ENCODE measurements at places on chromosomes 3 and 15.
A peak's percentile ranks its signal among the peaks of the same experiment; 100 is the strongest.

DNA sequence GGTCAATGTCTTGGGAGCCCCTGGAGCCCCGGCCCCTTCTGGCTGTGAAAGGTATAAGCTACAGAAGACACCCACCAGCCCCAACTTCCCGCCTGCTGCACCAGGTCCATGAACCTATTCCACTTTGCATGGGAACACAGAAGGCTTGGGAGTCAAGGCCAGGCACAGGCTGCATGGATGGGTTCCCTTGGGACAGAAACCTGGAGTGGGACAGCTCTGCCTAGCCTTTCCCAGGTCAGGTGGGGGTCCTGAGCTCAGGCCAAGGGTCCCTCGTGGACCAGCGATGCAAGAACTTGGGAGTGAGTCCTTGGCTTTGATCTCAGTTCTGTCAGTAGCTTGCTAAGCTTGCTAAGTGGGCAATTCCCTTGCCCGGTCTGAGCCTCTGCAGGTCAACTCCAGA lies 25.0 kb downstream of the TKT start:
- no peak for DNase-seq

DNA sequence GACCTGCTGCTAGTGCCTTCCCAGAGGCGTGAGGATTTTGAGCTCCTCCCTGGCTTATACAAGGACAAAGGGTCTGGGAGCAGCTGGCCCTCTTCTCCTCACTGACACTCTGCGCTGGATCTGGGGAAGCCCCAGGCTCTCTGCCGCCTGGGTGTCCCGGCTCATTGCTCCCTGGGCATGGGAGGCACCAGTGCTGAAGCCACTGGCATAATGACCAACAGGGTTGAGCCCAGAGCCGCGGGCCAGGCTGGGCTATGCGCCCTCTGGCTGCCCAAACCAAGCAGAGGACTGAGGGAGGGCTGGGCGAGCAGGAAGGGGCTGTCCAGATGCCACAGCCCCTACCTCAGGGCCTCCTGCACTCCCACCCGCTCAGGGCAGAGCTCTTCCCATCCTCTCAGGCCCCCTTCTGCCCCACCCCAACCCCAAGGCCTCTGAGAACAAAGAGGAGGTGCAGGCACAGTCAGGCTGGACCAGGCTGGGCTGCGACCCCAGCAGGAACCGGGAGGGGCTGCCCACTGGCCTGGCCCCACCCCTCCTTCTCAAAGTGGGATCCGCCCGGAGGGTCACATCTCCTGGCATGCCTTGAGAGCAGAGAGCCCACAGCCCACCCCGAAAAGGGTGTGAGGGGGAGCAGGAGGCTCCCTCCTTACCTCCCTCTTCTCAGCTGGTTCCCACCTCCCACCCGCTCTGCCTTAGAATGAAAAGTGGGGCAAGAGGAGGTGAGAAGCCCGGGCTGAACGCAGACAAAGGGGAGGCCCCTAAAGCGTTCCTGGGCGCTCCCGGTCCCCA lies 1.6 kb downstream of the LINGO1 start:
- no peak for DNase-seq

DNA sequence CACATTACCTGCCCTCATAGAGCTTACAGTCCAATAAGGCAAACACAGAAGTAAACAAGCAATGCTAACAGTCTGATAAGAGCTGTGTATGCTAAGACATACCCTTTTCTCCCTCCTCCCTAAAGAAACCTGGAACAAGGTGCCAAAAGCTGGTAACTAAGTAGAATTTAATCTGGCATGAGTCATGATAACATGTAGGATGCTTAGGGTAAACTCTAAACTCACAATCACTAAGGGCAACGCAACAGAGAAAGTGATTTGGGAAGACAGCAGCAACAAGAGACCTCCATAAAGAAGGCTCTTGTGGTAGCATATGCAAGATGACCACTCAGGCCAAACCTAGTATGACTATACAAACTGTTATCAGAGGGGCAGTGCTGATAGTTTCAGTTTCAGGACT lies 55.5 kb downstream of the MYO1E start:
- DNase-seq, result no peak

GRCh38 chr15:41411031-41411430 lies 5.9 kb upstream of the RTF1 start:
- DNase-seq, result no peak

- no peak for DNase-seq
Observed at GRCh38 chr3:10725067-10725466, 91.0 kb upstream of the SLC6A11 start.

- peak; percentile 42 for DNase-seq
Observed at GRCh38 chr3:63896332-63897030, 15.7 kb downstream of the SCAANT1 start.

- DNase-seq, result peak; percentile 63
Observed at GRCh38 chr3:9778143-9779074, 8.7 kb upstream of the CAMK1 start.

GRCh38 chr3:134300520-134300919 lies 49.9 kb upstream of the RYK start:
- DNase-seq, result no peak

GRCh38 chr15:92665100-92665555 lies 9.6 kb upstream of the FAM174B start:
- DNase-seq, result peak; percentile 89

- DNase-seq, result peak; percentile 91
Observed at GRCh38 chr15:98505611-98506031, 142.7 kb upstream of the IGF1R start.

DNA sequence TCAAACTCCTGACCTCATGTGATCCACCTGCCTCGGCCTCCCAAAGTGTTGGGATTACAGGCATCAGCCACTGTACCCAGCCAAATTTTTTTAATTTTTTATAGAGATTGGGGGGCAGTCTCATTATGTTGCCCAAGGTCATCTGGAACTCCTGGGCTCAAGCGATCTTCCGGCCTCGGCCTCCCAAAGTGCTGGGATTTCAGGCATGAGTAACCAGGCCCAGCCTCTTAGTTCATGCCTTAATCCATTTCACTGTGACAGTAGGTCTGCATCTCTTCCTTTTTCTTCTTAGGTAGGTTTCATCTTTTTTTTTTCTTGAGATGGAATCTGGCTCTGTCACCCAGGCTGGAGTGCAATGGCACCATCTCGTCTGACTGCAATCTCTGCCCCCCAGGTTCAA lies 37.3 kb upstream of the PPP4R2 start:
- no peak for DNase-seq

DNA sequence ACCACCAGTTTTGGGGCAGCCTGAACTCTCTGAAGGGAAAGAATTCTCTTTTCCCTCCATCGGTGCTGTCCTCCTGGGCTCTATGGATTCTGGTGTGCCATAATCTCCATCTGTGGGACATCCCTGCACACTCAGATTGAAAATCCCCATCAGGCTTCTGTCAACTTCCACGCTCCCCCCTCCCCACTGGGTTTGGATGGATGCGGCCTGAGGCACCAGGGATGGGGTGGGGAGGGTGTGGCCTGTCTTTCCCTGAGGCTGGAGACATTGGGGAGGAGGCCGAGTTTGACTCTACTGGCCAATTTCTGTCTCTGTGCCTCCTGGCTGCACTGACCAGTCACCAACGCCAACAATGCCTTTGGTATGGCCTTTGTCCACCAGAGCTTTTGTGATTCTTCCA lies 16.3 kb upstream of the FBLN2 start:
- no peak for DNase-seq

GRCh38 chr3:50263478-50264382 lies 5.2 kb upstream of the SEMA3B start:
- no peak for DNase-seq

- no peak for DNase-seq
Observed at GRCh38 chr15:92395098-92395635, 1.5 kb downstream of the ST8SIA2 start.

- no peak for DNase-seq
Observed at GRCh38 chr3:73186741-73187140, 125.3 kb downstream of the EBLN2 start.

DNA sequence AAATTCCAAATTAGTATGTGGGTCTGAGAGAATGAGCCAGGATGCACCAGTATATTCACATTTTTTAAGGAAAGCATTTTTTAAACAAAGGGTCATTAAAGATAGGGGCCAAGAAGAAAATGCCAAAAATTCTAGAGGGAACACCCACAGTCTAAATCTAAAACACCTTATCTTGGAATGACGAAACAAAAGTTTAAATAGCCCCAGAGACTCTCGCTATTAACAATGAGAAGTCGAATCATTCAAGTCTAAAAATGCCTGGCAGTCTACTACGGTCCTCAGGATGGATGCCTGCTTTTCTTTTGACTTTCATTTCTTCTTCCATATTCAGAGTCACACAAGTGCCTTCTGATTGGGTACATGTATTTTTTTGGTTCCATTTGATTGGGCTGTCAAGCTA lies 66.3 kb downstream of the SSUH2 start:
- DNase-seq, result no peak

- DNase-seq, result no peak
Observed at GRCh38 chr3:154973851-154974250, 106.3 kb upstream of the MME start.

GRCh38 chr15:29637555-29637954 lies 184.7 kb downstream of the TJP1 start:
- DNase-seq, result no peak

DNA sequence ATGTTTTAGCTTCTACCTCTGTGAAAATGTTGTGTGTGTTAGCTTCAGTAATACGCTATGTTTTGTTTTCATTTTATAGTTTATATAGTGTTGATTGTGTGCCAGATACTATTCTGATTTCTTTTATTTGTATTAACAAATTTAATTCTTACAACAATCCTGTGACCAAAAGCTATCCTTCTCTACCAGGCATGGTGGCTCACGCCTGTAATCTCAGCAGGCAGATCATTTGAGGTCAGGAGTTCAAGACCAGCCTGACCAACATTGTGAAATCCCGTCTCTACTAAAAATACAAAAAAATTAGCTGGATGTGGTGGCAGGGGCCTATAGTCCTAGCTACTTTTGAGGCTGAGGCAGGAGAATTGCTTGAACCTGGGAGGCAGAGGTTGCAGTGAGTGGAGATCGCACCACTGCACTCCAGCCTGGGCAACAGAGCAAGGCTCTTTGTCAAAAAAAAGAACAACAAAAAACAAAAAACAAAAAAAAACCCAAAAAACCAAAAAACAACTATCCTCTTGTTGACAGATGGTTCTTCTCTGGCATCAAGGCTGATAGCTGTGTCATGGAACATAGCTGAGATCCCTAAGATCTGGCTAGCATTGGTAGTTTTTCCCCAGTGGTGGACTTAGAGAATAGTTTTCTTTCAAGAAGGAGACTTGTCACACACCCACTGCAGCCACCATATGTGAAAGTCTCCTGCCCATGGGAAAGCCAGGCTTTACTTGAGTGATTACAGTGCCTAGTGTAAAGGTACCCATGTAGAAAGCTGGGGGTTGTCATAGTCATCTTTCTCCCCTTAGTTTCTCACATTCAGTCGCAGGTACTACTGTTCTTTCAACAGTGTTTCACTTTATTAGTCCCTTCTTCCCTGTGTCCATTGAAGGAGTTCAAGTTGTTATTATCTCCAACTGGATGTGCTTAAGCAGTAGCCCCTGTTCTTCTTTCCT lies 116.5 kb downstream of the UBE2E2 start:
- no peak for DNase-seq

DNA sequence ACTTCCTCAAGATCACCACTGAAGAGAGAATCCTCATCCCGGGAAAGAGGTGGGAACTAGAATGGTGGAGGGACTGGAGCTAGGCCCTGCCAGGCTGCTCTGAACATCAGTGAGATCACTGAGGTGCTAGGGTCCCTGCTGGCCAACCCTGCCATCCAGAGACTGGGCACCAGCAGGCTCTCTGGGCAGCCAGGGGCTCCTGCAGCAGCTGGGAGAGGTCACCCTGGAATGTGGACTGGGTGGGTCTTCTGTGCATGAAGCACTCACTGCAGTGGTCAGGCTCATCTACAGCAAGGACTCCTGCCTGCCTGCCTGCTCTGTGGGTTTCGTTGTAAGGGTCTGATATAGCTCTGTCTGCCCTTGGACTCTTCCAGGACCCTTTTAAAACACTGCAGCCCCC lies 24.9 kb downstream of the ALS2CL start:
- DNase-seq, result no peak

DNA sequence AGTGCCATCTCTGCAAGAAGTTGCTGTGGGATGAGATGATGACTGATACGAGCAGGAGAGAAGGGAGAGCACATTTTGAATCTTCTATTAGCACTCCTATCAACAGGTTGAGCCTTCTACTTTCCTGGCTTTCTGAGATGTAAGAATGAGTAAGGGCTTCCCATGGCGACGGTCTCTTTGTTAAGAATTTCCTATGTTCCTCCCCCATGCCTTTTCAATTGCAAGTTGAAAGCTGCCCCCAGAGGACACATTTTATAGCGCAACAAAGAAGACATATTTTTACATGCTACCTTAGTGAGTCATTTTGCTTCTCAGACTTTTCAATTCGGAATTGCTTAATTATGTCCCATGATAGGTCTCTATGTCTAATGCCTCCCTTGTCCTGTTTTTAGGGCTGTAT lies 71.3 kb upstream of the LRTM1 start:
- DNase-seq, result peak; percentile 80

DNA sequence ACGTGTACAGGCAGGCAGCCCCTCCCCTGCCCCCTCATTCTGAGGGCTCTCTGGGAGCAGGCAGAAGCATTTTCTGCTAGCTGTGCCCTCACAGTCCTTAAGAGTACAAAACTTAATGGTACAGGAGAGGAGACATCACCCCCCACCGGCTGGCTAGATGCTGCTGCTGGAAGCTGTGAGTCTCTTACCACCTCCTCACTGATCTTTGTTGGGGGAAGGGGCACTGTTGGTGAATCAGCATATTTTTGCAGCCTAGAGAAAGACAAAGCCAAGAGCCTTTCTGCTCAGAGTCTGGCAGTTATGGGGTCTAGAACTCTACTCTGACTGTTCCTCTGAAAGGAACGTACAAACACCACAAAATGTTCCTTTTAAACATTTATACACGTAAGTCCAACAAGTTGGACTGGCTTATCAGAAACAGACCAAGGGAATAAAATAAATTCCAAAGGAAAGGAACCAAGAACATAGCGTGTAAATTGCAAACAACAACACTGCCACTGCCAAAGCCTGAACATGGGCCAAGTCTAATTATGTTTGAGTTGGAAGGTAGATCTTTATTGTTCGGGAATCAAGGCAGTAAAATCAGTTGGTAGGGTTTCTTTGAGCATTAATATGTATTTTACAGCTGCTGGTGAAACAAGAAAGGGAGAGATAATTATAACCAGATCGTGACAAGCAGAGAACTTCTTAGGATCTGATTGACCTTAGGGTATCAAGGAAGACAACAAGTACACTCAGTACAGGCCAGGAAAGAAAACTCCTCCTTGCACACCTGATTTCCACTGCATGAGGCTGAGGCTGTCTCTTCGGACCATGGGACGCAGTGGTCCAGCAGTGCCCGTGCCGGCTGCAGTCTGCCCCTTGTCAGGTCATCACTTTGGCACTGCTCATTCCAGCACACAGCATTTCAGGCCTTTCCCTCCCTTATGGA lies 27.4 kb downstream of the CLK3 start:
- DNase-seq, result peak; percentile 37

DNA sequence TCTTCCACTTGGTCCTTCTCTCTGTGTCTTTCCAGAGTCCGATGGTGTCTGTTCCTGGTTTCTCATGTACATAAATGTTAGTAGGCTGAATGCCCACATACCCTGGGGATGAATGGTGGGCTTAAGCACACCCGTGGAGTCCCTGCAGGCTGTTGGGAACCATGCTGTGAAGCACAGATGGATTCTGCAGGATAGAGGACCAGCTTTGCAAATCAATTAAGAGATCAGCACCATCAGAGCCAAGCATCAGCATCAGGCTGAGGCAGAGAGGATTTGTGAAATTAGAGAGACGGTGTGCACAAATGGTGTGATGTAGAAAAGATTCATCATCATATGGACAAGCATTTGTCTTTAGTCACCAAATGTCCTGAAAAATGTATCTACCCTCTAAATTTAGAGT lies 127.1 kb downstream of the SV2B start:
- no peak for DNase-seq

GRCh38 chr3:31724116-31724515 lies 191.4 kb downstream of the STT3B start:
- DNase-seq, result no peak

Data from adipocyte (in vitro differentiated cells).